ENCODE measurements at places on chromosomes 1 and 21.

- DNase-seq, result no peak
Measured at GRCh38 chr1:184385865-184386311, 941 bp upstream of the C1orf21 start.

DNA sequence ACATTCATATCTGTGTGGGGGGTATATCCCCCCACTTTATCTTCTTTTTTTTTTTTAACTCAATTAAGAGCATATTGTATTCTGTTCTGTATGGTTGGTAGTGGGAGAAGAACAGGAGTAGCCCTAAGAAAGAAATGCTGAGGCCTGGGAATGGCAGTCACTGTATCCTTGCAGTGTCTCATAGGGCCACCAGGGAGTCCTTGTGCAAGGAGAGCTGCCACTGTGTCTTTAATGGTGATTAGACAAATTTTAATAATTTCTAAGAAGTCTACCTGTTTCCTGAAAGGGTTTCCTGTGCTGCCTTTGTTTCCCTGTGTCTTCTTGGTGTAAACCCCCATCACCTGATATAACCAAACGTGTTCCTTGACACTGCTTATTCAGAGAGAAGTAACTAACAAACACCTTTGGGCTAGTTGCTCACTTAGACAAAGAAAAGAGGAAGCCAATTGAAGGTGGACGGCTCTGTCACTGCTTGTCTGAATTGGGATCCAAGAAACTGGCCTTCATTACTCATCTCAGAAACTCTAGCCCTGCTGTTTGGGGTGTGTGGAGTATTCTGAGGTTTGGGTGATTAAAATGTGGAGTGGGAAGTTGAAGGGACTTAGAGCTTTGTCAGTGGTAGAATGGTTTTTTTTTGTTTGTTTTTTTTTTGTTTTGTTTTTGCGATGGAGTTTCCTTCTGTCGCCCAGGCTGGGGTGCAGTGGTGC lies 15.2 kb downstream of the GIPC2 start:
- no peak for DNase-seq

- peak; percentile 15 for DNase-seq
Measured at GRCh38 chr1:188822248-188822647, 1655.4 kb downstream of the BRINP3 start.

GRCh38 chr1:198203434-198203833 lies 46.6 kb downstream of the NEK7 start:
- DNase-seq, result no peak

DNA sequence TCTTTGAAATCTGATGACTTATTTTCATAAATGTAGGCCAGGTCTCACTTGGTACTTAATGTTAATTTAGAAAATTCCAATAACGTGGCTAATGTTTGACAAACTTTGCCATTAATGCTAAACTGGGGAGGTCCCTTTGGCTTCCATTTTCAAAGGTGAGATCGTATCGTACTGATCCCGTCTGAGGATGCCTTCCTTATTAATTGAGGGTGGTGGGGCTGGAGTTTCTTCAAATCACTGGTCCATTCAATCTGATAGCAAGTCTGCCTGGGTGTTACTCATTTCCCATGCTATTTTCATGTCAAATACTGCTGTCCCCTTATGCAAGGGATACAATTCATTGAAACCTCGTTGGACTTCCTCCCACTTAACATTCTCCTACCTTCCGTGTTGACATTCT lies 327.1 kb downstream of the DISC1 start:
- peak; percentile 48 for DNase-seq

DNA sequence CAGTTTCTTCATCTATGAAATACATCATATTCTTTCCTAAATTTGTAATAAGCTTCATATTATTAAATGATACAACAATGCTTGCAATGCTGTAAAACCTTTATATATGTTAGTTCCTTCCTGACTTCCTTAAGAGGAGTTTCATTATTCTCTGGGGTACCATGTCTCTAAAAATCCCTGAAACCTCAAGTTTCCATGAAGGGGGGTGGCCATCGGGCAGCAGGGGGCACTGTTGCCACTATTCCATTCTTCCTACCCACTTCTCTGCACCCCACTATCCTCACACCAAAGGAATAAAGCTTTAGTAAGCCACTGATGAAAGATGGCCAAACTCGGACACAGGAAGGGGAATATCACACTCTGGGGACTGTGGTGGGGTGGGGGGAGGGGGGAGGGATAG lies 9.0 kb upstream of the DMRTB1 start:
- peak; percentile 7 for DNase-seq

DNA sequence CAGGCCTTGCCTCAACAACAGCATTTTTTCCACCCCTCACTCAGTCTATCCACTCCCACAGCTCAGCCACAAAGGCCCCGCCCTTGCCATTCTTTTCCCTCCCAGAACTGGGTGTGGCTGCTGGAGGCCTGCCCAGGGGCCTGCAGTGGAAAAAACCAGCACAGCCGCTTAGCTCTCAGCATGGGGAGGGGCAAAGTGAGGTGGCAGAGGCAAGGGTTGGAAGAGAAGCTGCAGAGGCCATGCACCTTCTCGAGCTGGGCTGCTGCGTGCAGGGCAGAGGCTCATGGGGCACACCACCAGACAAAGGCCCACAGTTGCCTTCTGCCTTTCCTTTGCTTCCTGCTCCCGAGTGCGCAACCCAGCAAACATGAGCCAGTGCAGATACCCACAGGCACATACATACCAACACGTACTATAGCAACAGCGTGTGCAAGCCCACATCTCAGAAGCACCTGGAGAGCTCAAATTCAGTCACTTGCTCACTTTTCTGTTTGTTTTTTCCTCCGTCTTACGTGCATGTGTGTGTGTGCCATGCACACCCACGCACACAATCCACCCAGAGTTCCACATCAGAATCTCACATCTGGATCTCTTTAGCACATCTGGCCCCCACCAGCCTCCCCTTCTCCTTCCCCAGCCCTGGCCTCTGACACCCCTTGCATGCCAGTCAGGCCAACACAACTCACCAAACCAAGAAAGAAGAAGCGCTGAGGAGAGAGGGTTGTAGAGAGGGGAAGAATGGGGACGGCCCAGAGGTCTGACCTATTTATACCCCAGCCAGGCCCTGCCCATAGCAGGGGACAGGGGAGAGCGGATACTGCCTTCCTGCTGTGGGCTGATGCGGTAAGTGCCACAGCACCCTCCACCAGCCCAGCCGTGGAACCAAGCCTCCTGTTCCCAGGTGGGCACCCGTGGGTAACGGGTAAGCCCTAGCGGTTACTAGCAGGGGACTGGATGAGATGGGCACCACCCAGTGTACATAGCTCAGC lies at the start of gene S100A4:
Gene S100A4, minus strand, starts transcription at position 740 of the 989 bp plus-strand sequence. CDS start 1,012 bp downstream, outside the sequence.
- peak; percentile 79 for DNase-seq

Data from dermis blood vessel endothelial cell (primary cell).